ENCODE measurements at places on chromosomes 5 and 9.

DNA sequence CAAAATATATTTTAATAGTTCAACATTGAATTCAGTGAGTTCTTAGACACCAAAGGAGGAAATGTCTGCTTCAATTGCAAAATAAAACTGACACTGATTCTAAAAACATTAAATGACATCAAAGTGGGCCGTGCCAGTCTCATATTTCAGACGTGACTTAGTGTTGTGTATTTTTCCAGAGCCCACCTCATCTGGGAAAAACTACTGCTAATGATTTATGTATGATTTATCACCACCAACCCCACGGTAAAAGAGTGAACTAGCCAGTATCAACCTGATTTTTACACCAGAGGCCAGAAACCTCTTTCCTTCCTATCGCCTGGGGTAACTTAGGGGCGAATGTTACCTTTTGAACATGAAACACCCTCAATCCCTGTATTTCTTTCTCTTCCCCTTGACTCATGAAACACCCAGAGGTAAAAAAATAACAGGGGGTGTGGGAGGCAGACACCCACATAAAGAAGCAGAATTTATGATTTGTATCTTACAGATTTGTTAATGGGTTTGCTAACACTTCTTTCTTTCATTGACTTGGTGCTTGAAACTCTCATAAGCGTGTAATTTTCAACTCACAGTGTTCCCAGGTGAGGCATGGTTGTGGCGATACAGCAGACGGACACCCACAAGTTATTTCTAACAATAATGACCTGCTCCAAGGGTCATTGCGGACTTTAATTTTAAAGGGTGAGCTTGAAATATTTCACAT is 56.4 kb upstream of the FANCC start:
- H3K4me3 ChIP-seq = no peak overlapping the region
- no peak overlapping the region for H3K27ac ChIP-seq
- no peaks in the 10 kb centered on the region for H3K4me1 ChIP-seq
- no peak for DNase-seq

DNA sequence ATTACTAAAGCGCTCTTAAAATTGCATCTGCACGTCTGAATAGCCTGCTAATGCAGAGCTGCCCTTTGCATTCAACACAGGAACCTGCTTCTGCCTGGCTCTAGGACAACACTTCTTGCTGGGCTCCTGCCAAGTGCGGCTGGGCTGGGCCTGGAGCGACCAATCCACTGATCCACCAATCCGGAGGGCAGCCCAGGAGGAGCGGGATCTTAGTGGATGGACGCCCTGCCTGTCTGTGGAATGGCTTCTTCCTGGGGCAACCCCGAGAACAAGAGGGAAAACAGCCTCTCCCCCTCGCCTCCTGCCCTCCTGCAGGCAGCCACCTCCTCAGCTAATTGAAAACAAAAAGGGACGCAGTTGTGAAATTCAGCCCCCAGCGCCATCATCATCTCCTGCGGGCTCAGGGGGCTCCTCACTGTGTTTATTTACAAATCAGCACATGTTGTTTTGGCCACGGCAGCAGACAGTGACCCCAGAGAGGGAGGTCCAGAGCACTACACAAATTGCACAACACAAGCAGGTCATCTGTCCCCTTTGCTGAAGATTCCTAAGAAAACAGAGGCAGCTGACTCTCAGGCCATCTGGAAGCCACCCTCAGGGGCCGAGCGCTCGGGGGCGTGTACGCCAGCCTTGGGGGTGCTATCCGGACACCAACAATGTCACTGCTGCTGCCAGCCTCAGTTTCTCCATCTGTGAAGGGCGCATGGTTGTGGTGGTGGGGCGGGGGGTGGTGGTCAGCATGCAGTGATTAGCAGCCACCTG is 57.3 kb downstream of the GADD45G start:
- peak; percentile 94 for DNase-seq
- H3K27ac ChIP-seq = no peak overlapping the region
- no peaks in the 10 kb centered on the region for H3K36me3 ChIP-seq

DNA sequence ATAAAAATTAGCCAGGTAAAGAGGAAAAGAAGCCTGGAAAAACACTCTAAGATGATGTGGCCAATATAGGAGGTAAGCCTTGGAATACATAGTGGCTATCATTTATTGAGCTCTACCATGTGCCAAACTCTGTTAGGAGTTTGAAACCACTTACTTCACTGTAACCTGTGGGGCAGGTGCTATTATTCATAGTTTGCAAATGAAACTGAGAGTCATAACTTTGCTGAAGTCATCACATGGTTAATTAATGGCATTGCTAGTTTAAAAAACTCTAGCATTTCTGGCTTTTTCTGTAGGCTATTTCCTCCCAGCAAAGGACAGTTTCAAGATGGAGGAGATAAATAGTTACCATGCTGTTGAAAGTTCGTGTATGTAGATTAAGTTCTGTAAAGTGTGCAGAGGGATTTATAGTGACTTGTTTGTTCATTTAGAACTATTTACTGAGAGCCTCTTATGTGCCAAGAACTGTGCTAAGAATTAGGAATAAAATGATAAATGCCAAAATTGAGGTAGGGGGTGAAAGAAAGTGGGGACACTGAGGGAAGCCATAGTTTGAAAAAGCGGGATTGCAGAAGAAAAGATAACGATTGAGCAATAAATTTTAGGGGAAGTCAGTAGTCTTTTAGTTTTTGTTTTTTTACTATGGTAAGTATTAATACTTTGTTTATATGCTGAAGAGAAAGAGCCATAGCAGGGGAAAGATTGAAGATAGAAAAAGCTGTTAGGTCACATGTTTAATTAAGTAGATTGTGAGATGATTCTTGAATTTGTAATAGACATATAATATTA is 57.2 kb downstream of the WDR70 start:
- DNase-seq = no peak
- no peaks in the 10 kb centered on the region for H3K36me3 ChIP-seq
- peaks cover 4% of the 10 kb centered on the region for H3K4me1 ChIP-seq
- H3K27me3 ChIP-seq = no peaks in the 10 kb centered on the region

DNA sequence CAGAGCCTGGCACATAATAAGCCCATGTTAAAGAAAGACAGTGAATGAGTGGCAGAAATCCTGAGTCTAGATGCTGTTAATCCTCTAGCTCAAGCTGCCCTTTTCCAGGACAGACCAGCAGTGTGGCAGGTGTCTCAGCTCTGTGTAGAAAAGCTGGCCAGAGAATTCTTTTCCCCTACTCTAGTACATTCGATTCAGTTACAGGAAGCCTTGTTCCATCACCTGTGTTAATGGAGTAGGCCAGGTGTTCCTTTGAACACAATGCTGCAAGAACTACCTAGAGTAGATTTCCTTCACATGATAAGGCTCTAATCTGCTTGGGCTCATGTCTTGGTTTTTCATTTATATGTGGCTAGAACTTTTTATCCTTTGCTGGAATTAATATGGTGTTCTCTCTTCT is 52.5 kb downstream of the NUP214 start:
- H3K36me3 ChIP-seq = peaks cover 6% of the 10 kb centered on the region
- H3K27me3 ChIP-seq = no peaks in the 10 kb centered on the region
- no peak for DNase-seq
- H3K27ac ChIP-seq = peak overlapping the region; percentile 29
- H3K4me3 ChIP-seq = no peak overlapping the region
- H3K4me1 ChIP-seq = peaks cover 17% of the 10 kb centered on the region

GRCh38 chr9:130868230-130868629 is 28.4 kb downstream of the QRFP start:
- H3K27me3 ChIP-seq = no peaks in the 10 kb centered on the region
- DNase-seq = no peak
- peaks cover 4% of the 10 kb centered on the region for H3K4me1 ChIP-seq
- H3K4me3 ChIP-seq = no peak overlapping the region
- H3K36me3 ChIP-seq = peaks cover 26% of the 10 kb centered on the region
- H3K27ac ChIP-seq = no peak overlapping the region

- no peak overlapping the region for H3K27ac ChIP-seq
- H3K4me1 ChIP-seq = no peaks in the 10 kb centered on the region
- H3K27me3 ChIP-seq = no peaks in the 10 kb centered on the region
- H3K36me3 ChIP-seq = peaks cover 2% of the 10 kb centered on the region
Measured at GRCh38 chr9:125043631-125044030, 99.7 kb downstream of the SCAI start.

- H3K27me3 ChIP-seq = no peaks in the 10 kb centered on the region
- no peaks in the 10 kb centered on the region for H3K4me1 ChIP-seq
- no peaks in the 10 kb centered on the region for H3K36me3 ChIP-seq
Measured at GRCh38 chr5:169083394-169084018, 217.4 kb downstream of the SLIT3 start.

GRCh38 chr5:42284584-42284983 is 138.7 kb upstream of the GHR start:
- no peaks in the 10 kb centered on the region for H3K36me3 ChIP-seq
- DNase-seq = no peak
- H3K27me3 ChIP-seq = no peaks in the 10 kb centered on the region
- H3K4me3 ChIP-seq = no peak overlapping the region
- no peak overlapping the region for H3K27ac ChIP-seq
- no peaks in the 10 kb centered on the region for H3K4me1 ChIP-seq

DNA sequence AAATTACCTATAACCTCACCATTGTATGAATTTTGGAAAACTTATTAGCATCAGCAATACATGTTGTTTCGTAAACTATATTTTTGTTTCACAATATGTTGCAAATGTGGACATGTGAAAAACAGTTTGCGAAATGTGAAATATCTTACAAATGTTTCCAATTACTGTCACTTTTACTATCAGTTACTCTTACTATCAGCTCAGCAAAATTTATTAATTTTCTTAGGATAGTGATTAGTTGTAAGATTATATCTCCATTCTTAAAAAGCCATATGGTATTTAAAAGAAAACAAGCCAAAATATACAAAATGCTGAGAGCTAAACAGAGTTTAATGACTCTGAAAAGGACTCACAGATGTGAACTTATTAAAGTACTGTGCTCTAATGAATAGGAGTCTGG is 111.9 kb upstream of the LPAR1 start:
- DNase-seq = no peak
- no peaks in the 10 kb centered on the region for H3K27me3 ChIP-seq
- no peak overlapping the region for H3K27ac ChIP-seq

All from fibroblast of lung (primary cell).